ENCODE measurements at places on chromosomes 4 and X.

DNA sequence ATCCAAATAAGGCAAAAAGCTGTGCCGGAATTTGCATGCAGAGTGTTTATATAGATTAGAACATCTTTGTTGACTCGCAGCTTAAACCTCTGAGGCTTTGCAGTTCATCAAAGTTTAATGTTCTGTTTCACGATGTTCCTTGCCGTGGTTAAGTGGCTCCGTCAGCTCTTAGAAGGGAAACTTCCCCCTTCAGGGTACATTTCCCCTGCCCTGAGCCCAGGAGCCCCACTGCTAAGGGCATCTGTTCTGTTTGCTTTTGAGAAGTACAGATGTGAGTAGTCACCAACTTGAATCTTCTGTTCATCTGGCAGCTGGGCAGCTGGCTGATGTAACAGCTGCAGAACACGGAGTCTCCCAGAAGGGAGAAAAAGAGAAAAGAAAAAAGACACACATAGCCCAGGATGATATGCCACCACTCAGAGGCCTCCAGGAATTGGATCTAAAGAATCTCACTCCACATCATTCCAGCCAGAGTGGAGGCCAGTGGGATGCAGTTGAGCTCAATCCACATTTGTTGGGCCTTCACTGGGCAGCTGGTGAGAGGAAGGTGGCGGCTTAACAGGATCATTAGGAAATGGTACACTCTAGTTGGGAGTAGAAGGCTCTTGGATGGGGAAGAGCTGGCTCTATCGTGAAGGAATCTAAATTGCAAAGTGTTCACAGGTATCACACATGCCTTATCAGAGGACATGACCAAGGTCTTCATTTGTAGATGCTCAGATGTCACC, 178.7 kb upstream of the RBPJ start:
- peak; percentile 79 for ATAC-seq

DNA sequence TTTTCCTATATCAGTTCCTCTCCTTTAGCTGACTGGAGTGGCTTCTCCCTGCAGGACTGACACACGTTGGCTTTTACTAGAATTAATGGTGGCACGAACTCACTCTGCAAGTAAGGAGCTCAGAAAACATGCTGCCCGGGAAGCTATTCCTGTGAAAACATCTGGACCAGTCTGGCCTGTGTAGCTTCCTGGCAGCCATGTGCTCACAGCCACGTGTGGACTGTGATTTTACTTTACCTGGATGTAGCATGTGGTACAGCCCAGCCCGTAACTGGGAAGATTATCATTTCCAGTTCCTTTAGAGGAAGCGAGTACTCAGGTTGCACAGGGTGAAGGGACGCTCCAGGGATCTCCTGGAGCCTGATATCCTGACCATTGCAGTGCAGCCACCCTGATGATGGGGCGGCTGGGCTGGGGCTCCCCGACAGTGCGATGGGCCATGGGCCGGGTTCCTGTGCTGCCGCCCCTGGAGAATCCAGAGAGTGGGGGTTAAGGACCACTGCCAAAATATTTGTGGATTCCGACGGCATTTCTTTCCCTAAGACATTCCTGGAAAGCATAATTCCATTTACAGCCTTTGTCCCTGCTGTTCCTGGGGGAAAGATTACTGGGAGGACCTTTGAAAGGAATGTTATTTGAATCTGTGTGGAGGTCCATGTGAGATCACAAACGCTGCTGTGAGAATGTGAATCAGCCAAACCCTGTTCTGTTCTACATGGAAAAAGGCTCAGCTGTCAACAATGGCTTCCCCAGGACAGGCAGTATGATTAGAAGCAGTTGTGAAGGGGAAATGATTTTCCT, 35.0 kb downstream of the PROM1 start:
- no peak for ATAC-seq

DNA sequence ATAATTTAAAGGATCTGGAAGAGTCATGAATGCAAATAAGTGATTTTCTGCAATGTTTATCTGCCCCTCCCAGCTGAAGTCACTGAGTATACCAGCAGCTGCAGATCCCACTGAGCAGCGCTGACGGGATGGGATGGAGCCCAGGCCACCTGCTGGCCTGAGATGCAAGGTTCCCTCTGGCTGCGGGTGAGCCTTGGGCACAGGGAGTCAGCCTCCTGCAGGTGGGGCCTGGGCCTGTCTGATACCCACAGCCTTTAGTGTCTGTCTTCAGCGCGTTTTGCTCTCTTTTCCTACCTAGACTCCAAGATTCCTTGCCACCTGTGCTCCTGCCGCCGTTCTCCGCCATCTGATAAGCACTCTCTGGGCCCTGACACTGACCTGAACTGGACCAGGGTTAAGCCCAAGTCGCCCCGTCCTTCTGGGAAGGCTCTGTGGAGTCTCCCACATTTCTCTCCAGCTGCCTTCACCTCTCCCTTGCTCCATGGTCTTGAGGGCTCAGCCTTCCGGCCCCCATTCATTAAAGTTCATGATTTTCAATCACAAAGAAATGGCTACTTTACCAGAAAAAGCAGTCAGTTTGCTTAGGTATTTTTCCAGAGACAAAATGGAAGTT, 223.1 kb upstream of the FAT1 start:
- no peak for ATAC-seq

GRCh38 chr4:174794543-174795094, 34.4 kb downstream of the GLRA3 start:
- no peak for ATAC-seq

GRCh38 chr4:40462326-40462725, 127.2 kb downstream of the CHRNA9 start:
- peak; percentile 93 for ATAC-seq

- peak; percentile 89 for ATAC-seq
Measured at GRCh38 chrX:154019633-154020528, at the start of gene IRAK1. Gene IRAK1 (minus strand): TSS chrX:154019902. CDS start chrX:154019812, 90 bp downstream.

DNA sequence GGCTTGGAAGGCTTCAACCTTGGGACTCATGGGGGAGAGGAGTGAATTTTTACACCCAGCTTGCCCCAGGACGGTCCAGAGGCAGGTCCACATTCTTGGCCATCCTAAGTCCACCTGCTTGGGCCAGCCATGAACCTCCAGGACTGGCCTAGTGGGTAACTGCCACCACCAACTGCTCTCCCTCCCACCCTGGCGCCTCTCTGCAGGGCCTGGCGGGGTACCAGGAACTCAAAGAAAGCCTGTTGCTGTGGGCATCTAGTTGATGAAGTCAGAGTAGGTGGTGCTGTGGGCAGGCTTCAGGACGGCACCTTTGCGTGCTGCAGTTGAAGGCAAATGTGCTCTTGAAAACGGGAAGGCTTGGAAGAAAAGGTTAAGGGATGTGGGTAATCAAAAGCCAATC, 12.0 kb downstream of the BCOR start:
- ATAC-seq = no peak

DNA sequence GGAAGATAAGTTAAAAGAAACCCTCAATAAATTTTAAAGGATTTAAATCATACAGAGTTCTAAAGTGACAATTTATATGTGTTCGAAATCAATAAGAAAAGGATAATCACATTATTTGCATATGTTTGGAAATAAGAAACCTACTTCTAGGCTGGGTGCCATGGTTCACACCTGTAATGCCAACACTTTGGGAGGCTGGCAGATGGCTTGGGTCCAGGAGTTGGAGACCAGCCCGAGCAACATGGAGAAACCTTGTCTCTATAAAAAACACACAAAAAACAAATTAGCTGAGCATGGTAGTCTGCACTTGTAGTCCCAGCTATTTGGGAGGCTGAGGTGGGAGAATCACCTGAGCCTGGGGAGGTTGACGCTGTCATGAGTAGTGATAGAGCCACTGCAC, 8.1 kb upstream of the SAP30 start:
- no peak for ATAC-seq

- ATAC-seq = no peak
Measured at GRCh38 chr4:163167333-163167626, 590 bp upstream of the NAF1 start.

GRCh38 chrX:16061296-16061695, 62.1 kb upstream of the GRPR start:
- ATAC-seq = no peak

DNA sequence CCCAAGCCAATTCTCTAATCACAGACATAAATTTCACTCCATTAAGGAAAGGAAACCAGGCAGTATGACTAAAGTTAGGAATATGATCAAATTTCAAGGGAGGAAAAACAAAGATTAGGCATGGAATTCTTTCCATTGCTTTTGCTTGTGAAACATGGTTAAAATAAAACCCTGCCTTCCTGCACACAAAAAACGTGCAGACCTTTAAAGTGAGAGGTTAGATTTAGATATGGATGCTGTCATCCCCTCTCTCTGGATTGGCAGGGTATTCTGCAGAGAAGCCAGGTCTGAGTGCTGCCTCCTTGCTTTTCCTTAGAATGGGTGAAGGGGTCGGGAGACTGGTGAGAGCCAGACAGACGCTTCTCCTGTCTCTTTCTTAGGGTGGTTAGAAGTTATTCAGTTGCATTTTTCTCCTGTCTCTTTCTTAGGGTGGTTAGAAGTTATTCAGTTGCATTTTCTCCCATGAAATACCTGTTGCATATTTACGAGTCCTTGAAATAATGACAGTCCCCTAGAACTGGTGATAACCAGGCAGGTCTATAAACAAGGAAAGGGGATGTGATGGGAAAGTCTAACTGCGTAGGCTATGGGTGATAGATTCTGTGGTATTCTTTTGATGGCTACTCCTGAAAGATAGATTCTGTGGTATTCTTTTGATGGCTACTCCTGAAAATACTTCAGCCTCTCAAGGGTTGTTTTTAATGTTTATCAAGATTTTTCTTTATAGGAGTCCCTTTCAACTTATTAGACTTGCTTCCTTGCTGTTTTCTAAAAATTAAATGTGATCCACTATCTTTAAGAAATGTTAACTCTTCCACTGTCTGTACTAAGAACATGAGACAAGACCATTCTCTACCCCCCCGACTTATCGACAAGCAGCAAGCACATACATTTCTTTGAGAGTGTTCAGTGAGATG, 163.6 kb downstream of the SPRY1 start:
- no peak for ATAC-seq

DNA sequence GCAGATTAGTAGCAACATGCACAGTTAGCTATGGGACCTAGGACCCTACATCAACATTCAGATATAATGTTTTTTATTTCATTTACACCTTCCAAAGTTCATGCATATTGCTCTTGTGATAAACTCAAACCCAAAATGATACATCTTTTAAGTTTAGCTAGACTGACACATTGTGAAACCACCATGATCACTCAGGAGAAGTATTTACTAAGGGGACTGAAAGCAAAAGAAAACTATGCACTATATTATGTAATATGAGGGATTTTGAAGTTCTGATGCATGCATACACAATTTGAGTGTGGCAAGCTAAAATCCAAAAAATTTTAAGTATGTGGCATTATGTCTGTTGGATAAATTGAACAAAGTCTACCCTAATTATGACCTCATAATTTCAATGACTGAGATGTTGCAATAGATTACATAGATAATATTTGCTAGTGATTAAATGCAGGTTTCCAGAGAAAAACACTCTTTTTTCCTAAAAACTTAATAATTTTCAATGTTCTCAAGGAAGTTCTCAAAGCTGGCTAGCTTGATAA, 914.8 kb upstream of the GRIA3 start:
- ATAC-seq = no peak

DNA sequence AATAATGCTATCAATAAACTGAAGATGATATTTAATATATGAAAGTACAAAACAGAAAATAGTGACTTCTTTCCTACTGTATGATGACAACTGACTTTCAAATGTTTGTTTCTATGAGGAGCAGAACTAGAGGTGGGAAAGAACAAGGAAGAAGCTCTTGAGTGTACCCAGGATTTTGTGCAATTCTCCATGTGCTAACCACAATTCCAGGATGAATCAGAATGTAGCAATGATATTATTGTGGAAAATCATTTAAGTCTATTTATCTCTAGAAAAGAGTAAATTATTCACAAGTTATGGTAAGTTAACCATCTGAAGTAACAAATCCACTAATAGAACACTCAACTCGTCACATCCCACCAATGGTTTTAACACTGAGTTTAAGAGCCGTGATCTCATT, 324.1 kb upstream of the EMCN start:
- ATAC-seq = no peak

DNA sequence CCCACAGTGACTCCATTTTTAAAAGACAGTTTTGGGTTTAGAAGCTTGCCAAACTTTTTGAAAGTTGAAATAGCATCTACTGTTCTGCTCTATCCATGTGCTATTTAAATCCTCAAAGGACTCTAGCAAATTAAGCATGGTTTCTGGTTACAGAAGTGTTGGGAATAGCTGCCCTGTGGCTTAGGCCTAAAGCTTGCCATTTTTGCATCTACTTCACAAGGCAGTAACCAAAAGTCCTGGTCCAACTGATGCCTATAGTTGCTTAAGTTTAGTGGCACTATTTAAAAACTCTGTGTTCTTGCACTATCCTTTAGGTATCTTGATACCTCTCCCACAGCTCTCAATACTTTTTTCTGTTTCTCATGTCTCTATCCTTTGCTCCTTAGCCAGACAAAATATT, 251.0 kb upstream of the GPC4 start:
- no peak for ATAC-seq

DNA sequence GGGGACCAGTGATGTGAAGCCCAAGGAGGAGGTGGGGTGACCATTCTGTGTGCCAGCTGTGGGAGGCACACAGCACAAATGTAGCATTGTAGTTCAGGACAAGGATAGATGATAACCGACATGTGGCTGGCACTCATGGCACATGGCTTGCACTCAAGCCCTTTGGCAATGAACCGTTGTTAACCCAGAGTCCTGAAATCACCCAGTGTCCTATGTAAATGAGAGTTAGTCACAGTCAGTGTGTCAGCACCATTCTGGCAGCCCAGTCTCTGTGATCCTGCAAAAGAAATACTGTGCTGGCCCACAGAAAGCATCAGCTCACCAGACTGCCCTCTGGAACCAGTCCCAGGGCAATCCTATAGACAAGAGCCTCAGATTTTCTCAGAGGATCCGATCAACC, 339.3 kb downstream of the MID1IP1 start:
- ATAC-seq = no peak

GRCh38 chr4:138003248-138003647, 238.9 kb downstream of the SLC7A11 start:
- ATAC-seq = peak; percentile 57

GRCh38 chrX:14932136-14932535, 58.9 kb downstream of the MOSPD2 start:
- ATAC-seq = no peak

All from stimulated activated memory B cell treated with anti-CD40 and anti-IgM and Interleukin-4, amounts not matched to agents 10 μg/mL and 1 μg/mL and 100 μg/mL, for 72 hours (primary cell).